Dermis microvascular lymphatic vessel endothelial cell (primary cell): ENCODE measurements at places on chromosomes 12 and 14. TPM values are rescaled to one million over a fixed set of nuclear protein-coding genes. Genes with fewer than 3 reads are reported as not detected.

PLCZ1 gene
- not detected in 2 replicates for total RNA-seq

ESPL1 gene
- total RNA-seq, result 4.2 and 6.0 TPM in 2 replicates

PTPN11 gene
- total RNA-seq, result 60.1 and 60.6 TPM in 2 replicates

RARG gene
- total RNA-seq, result 11.9 and 13.1 TPM in 2 replicates

GPR137C gene
- 0.77 and 1.3 TPM in 2 replicates for total RNA-seq

LRRIQ1 gene
- total RNA-seq, result 0.13 and 0.38 TPM in 2 replicates

ADAMTS20 gene
- total RNA-seq, result not detected in 2 replicates

HCAR2 gene
- not detected in 2 replicates for total RNA-seq

KRT74 gene
- total RNA-seq, result not detected in 2 replicates

GPRC5A gene
- 0.89 and 1.8 TPM in 2 replicates for total RNA-seq

EID3 gene
- total RNA-seq, result 1.4 and 2.7 TPM in 2 replicates

IAPP gene
- total RNA-seq, result not detected in 2 replicates

TAS2R8 gene
- total RNA-seq, result not detected in 2 replicates
